Activated gamma-delta T cell treated with anti-CD3 and anti-CD28 coated beads, Interleukin-2, amount 50 U/mL, for 16 hours (primary cell): ENCODE measurements at places on chromosomes 1 and 21.

- no peak for DNase-seq
Observed at GRCh38 chr1:84347271-84347931, 45.9 kb downstream of the SAMD13 start.

GRCh38 chr1:29808141-29808995, 572.0 kb downstream of the PTPRU start:
- no peak for DNase-seq

DNA sequence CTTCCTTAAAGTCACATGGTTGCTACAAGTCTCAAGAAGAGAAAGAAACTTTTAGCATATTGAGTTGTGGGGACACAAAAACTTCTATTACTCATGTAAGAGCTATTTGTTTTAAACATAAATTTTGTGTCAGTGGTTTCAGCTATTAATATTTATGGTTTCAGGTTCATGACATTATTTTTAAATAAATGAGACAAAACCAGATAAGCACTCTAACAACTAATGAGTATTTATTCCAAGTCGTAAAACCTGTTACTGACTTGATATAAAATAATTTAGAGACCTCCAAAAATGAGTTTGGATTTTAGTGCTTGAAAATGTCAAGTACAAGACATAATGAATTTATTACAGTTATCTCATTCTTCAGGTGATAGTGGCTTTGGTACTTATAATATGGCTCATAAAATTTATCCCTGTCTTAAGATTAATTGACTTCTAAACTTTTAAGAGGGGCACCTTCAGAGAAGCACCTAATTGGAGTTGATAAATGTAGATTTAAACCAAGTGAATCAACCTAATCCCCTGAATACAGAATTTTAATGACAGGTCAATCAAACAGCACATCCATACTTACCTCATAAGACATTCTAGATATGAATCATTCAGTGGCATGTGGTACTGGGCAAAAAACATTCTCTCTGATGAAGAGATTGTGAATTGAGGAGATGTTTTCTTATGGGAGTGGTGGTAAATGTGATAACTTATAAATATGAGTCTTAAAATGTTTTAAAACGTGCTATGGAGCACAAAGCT, 167.7 kb upstream of the PTGFR start:
- DNase-seq = no peak

DNA sequence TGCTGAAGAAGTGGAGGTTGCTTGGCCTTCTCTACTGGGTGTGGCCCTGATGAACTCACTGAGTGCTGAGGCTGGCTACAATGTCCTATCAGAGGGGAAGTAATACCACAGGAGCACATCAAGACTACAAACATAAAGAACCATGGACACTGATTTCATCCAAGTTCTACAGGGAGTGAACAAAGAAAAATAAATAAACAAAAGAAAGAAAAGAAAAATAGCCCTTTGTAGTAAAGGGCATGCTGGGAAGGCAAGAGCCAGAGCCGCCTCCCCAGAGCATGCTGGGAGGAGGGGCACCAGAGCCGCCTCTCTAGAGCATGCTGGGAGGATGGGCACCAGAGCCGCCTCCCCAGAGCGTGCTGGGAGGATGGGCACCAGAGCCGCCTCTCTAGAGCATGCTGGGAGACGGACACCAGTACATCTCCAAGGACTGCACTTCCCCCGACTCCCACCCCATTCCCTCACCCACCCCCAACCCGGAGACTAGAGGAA, 65.9 kb downstream of the LAMC2 start:
- DNase-seq = no peak

GRCh38 chr21:34889676-34890469, 159.2 kb downstream of the RUNX1 start:
- DNase-seq = peak; percentile 66

- no peak for DNase-seq
Observed at GRCh38 chr1:165686121-165686970, 12.0 kb downstream of the ALDH9A1 start.

DNA sequence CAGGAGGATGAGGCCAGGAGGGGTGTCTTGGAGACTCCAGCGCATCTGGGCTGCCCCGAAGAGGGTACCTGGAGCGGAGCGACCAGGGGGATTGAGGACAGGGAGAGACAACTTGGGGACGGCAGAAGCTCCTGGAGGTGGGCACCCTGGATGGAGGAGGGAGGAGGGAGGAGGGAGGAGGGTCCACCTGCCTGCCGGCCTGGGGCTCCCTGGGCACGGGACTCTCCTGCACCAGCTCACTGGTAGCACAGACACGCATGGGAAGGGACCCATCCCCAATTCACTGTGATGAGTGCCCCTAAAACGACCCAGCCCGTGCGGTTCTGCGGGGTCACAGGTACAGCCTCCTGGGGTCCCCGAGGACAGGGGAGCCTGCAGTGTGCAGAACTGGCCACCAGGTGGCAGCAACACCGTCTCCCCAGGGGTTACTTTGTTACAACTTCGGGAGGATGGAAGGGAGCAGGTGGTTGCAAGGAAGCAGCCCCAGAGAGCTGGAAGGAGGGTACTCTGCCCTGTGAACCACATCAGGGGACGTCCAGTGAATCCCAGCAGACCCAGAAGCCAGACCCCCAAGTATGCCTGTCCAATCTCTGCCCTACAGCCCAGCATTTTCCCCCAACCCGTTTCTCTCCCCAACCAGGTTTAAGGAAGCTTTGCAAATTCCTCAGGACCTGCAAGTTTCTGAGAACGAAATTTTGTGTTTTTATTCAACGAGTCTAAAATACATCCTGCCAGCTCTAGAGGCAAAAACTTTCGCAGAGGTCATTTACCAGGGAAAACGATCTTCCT, 482.4 kb downstream of the NPHP4 start:
- peak; percentile 63 for DNase-seq

GRCh38 chr1:38929476-38929875, 12.2 kb downstream of the RHBDL2 start:
- DNase-seq = no peak

- no peak for DNase-seq
Observed at GRCh38 chr1:242147096-242147976, 148.4 kb upstream of the MAP1LC3C start.

DNA sequence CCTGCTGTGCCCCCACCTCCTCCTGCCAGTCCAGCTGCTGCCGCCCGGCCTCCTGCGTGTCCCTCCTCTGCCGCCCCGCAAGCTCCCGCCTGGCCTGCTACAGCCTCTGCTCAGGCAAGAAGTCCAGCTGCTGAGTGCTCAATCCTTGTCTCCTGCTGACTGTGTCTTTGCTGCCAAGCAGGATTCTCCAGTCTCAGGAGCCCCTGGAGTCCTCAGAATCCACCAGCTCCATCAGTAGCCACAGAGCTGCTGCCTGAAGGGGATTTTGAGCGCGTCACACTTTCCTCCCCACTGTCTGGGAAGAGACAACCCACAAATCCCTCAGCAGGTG, 973 bp downstream of the KRTAP10-11 start:
- DNase-seq = no peak

- no peak for DNase-seq
Observed at GRCh38 chr1:100250264-100250663, 630 bp upstream of the DBT start.

DNA sequence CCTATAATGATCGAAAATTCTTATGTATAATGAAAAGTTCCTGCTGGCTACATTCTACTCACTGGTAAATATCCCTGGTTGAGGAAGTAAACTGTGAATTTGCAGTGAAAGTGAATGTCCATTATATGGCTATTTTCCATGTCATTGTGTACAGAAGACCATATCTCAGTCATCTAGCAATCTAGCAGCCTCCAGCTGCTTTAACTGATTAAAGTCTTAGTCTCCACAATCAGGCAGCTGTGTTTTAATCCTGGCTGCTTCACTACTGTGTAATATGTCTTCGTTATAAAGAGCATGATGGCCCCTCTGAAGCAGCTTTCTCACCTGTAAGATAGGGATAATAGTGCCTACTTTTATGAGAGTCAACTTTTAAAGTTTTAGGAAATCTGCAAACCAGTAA, 11.4 kb downstream of the CLCA2 start:
- DNase-seq = no peak

GRCh38 chr1:48761411-48761810, 15.3 kb downstream of the BEND5 start:
- no peak for DNase-seq

DNA sequence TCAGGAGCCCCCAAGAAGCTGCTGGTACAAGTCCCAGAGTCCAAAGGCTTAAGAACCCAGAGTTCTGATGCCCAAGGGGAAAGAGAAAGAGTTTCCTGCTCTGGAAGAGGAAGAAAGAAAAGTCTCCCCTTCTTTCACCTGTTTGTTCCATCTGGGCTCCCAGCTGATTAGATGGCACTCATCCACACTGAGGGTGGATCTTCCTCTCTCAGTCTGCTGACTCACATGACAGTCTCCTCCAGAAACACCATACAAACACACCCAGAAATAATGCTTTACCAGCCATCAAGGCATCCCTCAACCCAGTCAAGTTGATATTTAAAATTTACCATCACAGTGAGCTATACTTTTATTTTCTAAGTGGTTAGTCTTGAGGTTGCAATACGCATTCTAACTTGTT, 257.9 kb downstream of the PAPPA2 start:
- DNase-seq = no peak

- DNase-seq = no peak
Observed at GRCh38 chr1:18764362-18764761, 95.1 kb downstream of the TAS1R2 start.

- DNase-seq = no peak
Observed at GRCh38 chr1:172821609-172822274, 162.8 kb downstream of the FASLG start.

DNA sequence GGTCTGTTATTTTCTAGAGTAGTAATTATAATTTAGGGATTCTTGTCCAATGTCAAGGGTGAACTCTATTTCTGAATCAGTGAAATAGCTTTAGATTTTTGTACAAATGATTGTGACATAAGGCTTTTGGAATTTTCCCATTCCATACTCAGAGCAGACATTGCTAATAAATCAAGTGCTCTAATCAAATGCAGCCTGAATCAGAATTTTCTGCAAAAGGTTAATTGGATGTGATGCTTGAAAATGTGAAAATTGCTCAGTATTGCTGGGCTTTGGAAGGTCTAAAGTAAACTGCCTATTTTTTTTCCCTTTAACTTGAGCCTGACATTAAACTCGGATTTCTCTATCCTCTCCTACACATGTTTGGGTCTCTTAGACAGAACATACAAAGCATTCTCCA, 23.2 kb downstream of the SGIP1 start:
- DNase-seq = no peak

- no peak for DNase-seq
Observed at GRCh38 chr21:15604413-15604812, 125.4 kb upstream of the USP25 start.

DNA sequence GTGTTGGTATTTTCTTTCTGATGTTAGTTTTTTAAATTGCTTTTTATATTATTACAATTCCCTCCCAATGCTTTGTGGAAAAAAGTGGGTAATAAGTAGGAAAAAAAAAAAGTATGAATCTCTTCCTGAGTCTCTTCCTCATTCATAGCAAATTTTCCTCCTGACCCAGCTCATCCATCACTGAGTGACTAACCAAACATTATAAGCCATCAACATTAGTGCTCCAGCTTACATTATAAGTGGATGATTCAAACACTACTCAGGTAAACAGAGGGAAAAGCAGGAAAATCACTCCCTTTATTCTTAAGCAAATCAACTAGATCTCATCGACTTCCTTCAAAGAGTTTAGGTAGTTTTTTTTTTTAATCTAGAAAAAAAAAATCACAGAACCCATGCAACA, 15.4 kb upstream of the SAMD13 start:
- DNase-seq = no peak

DNA sequence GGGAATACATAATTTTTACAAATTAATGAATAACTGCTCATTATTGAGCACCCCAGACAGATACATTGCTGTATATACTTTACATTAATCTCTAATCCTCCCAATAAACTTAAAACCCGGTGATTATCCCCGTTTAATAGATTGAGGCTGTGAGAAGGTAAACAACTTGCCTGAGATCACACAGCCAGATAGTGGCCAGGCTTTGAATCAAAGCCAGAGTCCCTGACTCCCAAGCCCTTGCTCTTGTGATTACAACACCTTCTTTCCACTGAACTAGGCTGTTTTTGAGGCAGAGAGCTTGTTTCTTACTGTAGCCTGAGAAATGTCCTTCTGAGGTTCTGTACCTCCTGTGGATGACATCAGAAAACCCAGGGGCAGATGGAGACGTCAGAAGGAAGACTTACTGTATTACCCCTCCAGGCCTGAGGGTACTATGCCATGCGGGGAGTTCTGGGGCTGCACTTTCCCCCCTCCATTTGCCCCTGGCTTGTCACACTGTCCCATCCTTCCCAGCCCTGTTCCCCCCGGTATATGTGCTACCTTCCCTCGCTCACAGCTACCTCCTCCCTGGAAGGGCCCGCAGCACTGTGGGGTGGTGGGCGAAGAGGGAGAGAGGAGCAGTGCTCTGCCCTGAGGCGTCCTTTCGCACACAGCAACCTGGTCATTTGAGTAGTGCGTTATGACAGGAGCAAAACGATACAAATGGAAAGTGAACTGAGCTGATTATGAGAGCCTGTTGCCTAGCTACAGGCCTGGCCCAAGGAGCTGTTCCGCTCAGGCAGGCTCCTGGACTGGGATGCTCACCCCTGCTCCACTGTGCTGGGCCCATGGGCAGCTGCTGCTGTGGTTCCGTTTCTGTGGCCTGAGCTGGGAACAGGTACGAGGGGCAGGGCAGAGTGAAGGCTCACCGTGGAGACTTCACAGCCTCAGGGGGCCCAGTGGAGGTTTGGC, 4.6 kb downstream of the KCNC4 start:
- no peak for DNase-seq

- no peak for DNase-seq
Observed at GRCh38 chr1:24015221-24016210, 35.4 kb upstream of the SRSF10 start.

DNA sequence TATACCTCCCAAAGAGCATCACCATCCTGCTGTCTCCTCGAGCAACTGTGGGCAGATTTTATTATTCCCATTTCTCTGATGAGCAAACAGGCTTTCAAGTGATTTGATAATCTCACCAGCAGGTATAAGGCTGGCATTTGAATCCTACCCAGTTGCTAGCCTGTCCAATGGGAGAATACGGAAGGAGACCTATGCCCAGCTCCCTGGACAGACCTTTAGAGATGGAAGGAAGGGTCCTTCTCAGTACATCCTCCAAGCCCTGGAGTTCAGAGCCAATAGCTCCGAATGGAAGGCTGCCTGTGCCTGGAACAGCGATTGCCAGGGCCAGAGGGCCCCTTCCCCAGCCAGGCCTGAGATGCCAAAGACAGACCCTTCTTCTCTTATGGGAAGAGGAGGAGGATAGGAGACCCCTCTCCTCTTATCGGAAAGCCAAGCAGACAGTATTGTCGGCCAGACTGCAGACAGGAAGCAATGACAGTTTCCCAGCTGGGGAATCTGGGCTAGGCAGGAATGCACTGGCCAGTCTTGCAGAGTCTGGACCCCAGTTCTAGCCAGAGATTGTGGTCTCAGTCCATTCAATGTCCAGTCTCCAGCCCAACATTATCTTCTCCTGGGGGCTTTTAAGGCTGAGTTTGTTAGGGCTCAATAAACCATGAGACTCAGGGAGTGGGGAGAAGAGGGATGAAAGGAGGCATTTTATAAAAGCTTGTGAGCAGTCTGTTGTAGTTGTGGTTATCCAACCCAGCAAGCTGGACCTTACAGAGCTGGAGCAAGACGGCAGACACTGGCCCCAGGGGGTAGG, 2.0 kb downstream of the IFFO2 start:
- no peak for DNase-seq
